ENCODE measurements at places on chromosomes 12 and 14. TPM values are rescaled to one million over a fixed set of nuclear protein-coding genes. Genes with fewer than 3 reads are reported as not detected.

DNA sequence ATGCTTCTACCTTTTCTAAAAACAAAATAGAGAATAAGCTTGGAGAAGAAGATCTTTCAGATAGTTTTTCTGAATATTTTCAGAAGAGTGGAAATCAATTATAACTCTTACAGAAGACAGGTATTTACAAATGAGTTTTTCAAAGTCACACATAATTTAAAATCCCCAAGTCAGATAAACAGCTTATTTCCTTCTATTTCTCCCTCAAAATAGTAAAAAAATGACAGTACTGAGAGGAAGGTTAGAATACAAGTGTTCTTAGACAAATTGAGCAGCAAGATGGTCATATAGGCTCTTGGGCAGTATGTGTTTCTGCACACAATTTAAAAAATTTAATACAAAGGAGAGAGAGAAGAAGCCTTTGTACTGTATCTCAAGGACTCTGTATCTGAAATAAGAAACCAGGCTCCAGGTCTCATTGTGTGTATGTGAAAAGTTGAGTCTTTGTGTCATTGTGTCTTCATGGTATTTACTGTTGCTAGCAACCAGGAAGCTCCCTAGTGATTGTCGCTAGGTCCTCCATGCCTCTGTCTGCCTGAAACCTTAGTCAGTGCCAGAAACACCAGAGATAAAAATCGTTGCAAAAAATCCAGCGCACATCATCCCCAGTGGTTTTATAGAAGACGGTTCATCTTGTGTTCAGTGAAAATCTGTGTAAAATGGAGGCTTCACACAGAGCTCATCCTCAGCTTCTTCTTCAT, 12.9 kb upstream of the TUBA1A start:
- peak; percentile 61 for DNase-seq

IRAK4 gene
- 4.0 TPM for total RNA-seq

- DNase-seq: no peak
Observed at GRCh38 chr14:54683882-54684794, 117.2 kb downstream of the SAMD4A start.

DNA sequence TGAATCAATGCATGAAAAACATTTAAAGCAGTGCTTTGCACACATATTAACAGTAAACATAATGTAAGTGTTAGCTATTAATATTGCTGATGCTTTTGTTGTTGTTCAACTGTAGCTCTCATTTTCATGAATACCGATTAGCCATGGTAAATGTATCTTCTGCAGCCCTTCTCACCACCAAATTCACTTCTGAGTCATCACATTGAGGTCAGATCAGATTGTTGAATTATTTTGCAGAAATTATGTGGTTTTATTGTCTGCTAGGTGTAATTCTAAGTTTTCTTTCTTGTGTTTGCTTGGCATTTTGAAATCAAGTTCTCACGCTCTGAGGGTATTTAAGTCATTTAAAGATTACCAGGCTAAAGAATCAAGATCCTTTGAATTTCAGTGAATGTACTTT, 74.6 kb downstream of the AKAP6 start:
- DNase-seq: no peak

DNA sequence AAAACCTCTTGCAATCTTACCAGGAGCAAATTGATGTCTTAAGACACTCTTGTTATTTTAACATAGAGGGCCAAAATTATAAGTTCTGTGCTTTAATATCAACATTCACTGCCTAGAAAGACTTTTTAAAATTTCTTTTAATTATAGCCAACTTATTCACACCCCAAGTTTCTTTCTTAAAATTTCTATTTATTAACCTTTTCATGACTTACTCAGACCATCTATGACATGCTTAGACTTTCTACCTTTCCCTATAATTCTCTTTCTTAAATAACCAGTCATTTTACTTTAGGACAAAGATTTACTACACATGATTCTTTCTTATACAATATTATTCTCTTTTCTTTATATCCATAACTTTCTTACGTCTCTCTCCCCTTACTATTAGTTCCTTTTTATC, 220.4 kb downstream of the NUBPL start:
- no peak for DNase-seq

LRP1-AS gene
- not detected for total RNA-seq

DNA sequence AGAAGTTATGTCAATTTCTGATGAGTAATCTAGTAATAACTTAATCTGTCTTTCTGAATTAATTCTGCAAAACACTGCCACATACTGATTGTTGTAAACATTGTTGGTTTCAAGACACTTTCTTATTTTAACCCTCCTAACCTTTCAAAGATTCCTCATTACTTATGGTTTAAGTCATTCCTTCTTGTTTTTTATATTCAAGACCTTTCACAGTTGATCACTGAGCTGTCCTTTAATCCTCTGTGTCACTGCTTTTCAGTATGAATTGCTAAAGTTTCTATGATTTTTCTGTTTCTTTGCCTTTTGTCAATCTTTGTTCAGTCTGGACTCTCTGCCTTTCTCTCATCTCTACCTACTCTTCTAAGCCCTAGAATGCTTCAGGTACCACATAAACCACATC, 164.7 kb downstream of the RAD51B start:
- DNase-seq: no peak

DNA sequence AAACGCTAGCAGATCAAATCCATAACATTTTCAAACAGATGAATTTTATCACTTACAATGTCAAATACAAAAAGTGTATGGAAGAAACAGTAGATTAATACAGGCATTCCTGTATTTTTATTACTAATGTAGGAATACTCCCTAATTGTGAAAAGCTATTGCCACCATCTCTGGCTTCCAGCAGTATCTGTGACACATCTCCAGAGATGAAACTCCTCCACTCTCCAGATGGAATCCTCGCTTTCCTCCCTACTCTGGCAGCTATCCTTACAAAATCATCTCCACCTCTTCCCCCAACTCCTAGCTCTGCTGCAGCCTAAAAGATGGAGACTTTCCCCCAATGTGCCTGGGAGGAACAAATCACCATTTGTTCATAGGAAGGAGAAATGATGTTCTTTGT, 211.4 kb downstream of the SSPN start:
- DNase-seq: no peak

GALNT9 gene
- not detected for total RNA-seq

WSCD2 gene
- not detected for total RNA-seq

SLC7A7 gene
- total RNA-seq: 13.6 TPM

SERPINA9 gene
- not detected for total RNA-seq

- DNase-seq: no peak
Observed at GRCh38 chr12:54388237-54389133, 4.0 kb upstream of the ZNF385A start.

GRCh38 chr14:52182853-52183252, 84.6 kb upstream of the PTGDR start:
- no peak for DNase-seq

DNA sequence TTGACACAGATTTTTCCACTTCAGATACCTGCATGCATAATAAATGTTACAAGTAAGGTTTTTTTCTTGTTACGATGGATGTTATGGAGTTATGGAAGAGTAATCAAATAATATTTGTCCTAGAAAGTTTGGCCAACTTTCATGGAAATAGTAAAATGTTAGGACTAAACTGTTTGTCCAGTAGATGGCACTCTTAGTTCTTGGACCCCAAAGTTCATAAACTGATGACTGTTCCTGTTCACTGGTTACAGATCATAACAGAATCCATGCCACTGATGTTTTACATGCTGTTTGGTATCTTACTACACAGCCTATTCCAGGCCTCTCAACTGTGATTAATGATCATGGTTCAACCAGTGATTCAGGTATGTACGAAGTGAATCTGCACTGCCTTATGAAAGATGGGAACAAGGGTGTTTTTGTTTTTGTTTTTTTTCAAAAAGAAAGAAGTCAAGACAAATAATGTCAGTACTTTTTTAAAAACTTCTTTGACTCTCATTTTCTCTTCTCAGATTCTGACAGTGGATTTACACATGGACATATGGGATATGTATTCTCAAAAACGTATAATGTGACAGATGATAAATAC, 48.8 kb upstream of the SLCO1C1 start:
- DNase-seq: peak; percentile 55

REC8 gene
- 14.0 TPM for total RNA-seq

GRCh38 chr14:49959822-49960408, 67.0 kb downstream of the ARF6 start:
- peak; percentile 64 for DNase-seq

GRCh38 chr14:49636866-49637265, 1.8 kb upstream of the DNAAF2 start:
- DNase-seq: no peak

MYF5 gene
- total RNA-seq: not detected

HCAR1 gene
- 38.4 TPM for total RNA-seq

DNA sequence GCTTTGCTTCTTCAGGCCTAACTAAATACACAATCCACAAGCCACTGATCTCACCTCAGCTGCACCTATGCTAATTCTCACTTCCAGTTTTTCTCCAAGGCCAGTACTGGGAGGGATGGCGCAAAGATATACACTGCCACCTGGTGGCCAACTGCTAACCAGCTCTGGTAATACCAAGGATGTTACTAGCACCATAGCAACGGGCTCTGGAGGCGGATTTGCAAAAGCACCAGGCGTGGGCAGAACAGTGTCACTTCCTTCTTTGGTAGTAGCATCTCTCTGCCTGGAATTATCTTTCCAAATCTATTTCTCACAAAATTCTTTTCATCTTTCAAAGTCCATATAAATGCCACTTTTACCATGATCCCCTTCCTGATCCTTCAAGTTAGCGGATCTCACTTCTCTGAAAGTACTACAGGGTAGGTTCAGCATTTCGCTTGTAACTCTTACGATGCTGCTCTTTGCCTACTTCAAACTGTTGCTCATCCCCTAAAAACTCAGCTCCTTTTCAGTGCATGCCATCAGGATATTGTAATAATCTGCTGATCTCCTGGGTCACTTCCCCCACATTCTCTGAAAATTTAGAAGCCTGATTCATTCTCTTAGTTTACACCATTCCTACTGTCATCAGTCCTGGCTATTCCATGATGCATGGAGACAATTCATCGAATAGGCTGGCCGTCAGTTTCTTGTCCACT, 37.1 kb upstream of the FOXJ2 start:
- peak; percentile 69 for DNase-seq

RIMBP2 gene
- 0.97 TPM for total RNA-seq

GRCh38 chr14:94451826-94452225, 774 bp downstream of the SERPINA11 start:
- no peak for DNase-seq

DNA sequence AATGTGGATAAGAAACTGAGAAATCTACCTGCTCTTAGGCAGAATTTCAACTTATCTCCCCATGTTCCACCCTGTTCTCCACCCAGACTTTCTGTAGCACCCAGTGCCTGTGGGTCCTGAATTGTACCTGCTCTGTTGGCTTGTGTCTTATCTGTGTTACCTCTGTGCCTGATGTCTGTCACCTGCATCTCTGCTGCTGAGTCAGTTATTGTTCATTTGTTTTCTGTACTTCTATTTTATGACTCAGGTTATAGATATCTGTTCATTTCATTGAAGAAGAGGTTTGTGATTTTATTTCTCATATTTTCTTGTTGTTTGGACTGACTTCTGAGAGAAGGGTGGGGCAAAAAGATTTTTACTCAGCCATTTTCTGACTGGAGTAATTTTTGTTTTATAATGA, 11.7 kb downstream of the SOCS4 start:
- no peak for DNase-seq

LRTM2 gene
- not detected for total RNA-seq
